ENCODE measurements at places on chromosomes 12 and 14. TPM values are rescaled to one million over a fixed set of nuclear protein-coding genes. Genes with fewer than 3 reads are reported as not detected.

DAAM1 gene
- total RNA-seq: 30.4 TPM

PPFIA2 gene
- 1.1 TPM for total RNA-seq

CD163 gene
- total RNA-seq: 0.77 TPM

VSX2 gene
- total RNA-seq: 0.16 TPM

MGP gene
- total RNA-seq: 0.96 TPM

GPR135 gene
- total RNA-seq: 1.6 TPM

SLC5A8 gene
- total RNA-seq: 0.07 TPM

UNC79 gene
- total RNA-seq: 2.4 TPM

ZNF410 gene
- total RNA-seq: 19.3 TPM

CD4 gene
- 2.7 TPM for total RNA-seq

PLEKHG7 gene
- total RNA-seq: not detected

FGD6 gene
- total RNA-seq: 24.2 TPM

DNA sequence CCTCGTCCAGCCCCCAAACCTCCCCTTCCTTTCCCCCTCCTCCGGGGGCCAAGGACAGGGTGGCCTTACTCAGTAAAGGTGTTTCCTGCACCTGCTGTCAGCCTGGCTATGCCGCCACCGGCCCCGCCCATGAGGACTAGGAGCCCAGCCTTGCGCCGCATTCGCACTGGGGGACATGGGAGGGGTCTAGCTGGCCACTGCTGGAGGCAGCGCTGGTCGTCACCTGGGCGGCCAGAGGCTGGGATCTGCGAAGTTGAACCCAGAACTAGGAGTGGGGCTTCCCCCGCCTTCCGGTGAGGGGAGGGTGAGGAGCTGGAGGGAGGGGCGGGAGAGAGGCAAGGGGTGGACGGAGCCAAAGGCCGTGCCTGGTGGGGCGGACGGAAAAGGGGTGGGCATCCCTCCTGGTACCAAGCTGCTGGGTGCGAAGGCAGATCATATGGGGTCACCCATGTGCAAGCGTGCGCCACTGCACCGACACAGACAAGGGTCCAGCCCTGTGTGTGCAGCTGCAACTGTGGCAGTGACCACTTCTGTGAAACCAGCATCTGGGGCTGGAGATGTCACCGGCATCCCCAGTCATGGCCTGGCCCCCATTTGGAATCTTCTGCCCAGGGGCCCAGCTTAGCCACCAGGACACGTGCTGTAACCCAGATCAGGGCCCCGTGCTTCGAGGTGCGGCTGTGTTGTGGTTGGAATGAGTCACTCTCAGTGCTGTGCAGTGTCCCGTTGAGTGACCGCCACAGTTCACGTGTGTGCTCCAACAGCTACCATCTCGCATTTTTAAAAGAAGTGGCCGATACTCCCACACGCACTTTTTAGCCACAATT lies 8.5 kb downstream of the AMN start:
- peak; percentile 71 for DNase-seq
- no peak overlapping the region for H3K27ac ChIP-seq
- H3K4me3 ChIP-seq: peak overlapping the region; percentile 49

DNA sequence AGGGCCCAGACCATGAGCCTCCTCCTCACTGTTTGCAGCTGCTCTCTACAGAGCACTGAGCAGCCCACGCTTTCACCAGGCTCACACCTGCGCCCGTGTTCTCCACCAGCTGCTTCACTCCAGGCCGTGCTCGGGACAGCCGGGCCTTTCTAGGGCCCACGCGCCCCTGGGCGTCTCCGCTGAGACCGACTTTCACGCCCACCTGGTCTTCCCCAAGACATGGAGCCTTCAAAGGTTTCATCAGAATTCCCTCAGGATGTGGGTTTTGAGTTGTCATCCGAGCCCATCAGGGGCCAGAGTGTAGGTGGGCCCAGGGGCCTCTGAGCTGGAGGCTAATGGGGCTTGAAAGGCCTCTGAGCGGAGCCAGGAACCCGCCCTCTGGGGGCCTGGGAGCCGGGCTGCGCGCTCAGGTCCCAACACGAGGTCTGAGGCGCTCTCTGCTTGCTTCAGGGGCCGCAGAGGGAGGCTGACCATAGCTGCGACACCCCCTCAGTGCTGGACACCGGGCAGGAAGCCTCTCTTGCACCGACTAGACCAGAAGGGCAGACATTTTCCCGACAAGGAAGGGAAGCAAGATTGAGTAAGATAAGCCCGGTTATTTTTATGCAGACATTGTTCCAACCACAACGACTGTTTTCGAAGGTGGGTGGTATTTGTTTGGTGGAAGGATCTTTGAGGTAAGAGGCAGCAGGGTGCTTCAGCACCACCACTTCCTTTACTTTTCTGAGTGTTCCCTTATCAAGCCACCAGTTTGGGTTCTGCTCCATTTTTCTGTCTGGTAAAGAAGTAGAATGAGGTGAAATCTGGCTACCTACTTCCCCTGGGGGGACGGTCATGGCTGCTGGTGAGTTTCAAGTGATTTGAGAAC lies 125.0 kb upstream of the FUT8 start:
- DNase-seq: no peak
- H3K4me1 ChIP-seq: peaks cover 24% of the 10 kb centered on the region
- H3K36me3 ChIP-seq: no peaks in the 10 kb centered on the region
- peaks cover 5% of the 10 kb centered on the region for H3K27me3 ChIP-seq

- H3K27me3 ChIP-seq: peaks cover 4% of the 10 kb centered on the region
- no peak for DNase-seq
- no peak overlapping the region for H3K27ac ChIP-seq
- peaks cover 61% of the 10 kb centered on the region for H3K36me3 ChIP-seq
- H3K4me1 ChIP-seq: peaks cover 13% of the 10 kb centered on the region
These were observed 3.8 kb upstream of the ACADS start for GRCh38 chr12:120721866-120722265.

DNA sequence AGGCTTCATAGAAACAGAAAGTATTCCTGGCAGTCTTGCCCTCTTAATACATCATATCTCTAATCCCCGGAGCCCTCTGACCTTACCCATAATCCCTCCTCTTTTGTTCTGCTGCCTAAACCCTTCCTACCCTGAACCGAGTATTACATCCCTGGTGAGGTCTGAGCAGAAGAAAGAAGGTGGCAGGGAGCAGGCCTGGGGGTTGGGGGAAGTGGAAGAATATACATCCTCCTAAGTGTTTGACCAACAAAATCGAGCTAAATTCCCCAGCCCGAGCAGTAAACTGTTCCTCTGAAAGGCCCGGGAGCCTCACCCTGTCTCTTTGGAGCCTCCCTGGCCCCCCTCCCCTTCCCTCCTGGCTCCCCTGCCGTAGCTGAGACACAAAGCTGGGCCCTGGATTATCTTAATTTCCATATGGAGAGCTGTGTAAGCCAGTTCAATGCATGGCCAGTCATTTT lies 192.6 kb upstream of the LHX5 start:
- no peak for DNase-seq
- H3K4me3 ChIP-seq: no peak overlapping the region
- H3K27ac ChIP-seq: no peak overlapping the region

- H3K4me3 ChIP-seq: no peak within 1 kb of the TSS
- H3K27ac ChIP-seq: no peak within 1 kb of the TSS
- H3K4me1 ChIP-seq: peaks cover 27% of the 10 kb centered on the region
- peak; percentile 16 for DNase-seq
- H3K36me3 ChIP-seq: no peaks in the 10 kb centered on the region
These were observed at the start of gene BIN2 for GRCh38 chr12:51323966-51324895. Gene BIN2 (minus strand): TSS chr12:51324174. CDS start chr12:51324102, 72 bp downstream.

GRCh38 chr12:15698377-15698871 lies 90.8 kb downstream of the EPS8 start:
- H3K4me1 ChIP-seq: peaks cover 5% of the 10 kb centered on the region
- H3K4me3 ChIP-seq: no peak overlapping the region
- H3K36me3 ChIP-seq: no peaks in the 10 kb centered on the region

GRCh38 chr12:116502989-116503496 lies 56.1 kb upstream of the MAP1LC3B2 start:
- H3K4me3 ChIP-seq: no peak overlapping the region
- no peak for DNase-seq
- no peaks in the 10 kb centered on the region for H3K36me3 ChIP-seq
- H3K27ac ChIP-seq: peak overlapping the region; percentile 53
- peaks cover 3% of the 10 kb centered on the region for H3K27me3 ChIP-seq

- peaks cover 12% of the 10 kb centered on the region for H3K4me1 ChIP-seq
- peak overlapping the region; percentile 42 for H3K27ac ChIP-seq
- H3K27me3 ChIP-seq: no peaks in the 10 kb centered on the region
- H3K4me3 ChIP-seq: no peak overlapping the region
- no peaks in the 10 kb centered on the region for H3K36me3 ChIP-seq
- DNase-seq: peak; percentile 69
These were observed 62.4 kb downstream of the GSC start for GRCh38 chr14:94707494-94707893.

DNA sequence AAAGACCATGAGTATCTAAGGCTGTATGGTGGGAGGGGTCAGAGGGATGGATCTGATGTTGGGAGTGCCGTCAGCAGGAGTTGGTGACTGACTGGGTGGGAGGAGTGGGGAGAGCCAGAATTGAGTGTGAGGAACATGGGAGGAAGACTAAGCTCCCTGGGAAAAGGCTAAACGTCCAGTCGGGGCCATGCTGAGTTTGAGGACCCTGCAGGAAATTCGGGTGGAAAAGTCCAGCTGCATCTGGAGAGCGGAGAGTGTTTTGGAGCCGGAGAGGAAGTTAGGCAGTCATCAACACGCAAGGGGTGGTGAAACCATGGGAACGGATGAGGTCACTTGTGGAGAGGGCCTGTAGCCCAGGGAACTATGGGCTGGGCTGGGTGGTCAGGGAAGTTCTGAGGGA lies 60.9 kb downstream of the ELK3 start:
- H3K27me3 ChIP-seq: no peaks in the 10 kb centered on the region
- no peak overlapping the region for H3K27ac ChIP-seq
- H3K4me3 ChIP-seq: no peak overlapping the region
- no peak for DNase-seq

DNA sequence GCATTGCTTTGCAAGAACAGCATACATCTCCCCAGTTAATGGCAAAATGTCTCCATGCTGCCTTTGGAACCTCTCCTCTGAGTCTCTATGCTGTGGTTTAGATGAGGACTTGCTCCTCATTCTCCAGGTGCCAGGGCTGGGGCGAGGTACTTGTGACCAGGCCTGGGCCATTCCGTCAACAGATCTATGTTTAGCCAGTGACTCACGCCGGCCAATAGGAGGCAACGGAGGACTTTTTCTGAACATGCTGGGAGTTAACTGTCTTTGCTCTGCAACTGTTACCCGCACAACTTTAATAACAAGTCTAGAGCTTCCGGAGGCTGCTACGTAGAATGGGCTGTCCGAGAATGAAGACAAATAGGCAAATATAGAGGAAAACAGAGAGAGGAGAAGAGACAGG lies 214.2 kb downstream of the GLT1D1 start:
- no peaks in the 10 kb centered on the region for H3K4me1 ChIP-seq
- no peak overlapping the region for H3K27ac ChIP-seq
- peaks cover 75% of the 10 kb centered on the region for H3K36me3 ChIP-seq
- H3K4me3 ChIP-seq: no peak overlapping the region

DNA sequence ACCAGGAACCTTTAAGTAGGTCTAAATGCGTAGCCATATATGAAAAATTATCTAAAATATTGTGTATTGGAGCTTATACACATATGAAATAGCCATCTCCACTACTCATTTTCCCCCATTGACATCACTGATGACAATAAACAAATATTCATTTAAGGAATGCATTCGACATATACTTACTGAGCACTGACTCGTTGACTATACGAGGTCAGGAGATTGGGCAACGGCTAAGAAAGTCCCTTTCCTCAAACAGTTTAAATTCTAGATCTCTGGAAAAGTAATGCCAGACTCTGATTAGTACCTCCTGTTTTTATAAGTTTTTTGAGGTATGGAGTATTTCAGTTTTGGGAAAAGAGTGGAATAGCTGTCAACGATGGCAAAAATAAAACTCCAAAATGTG lies 139.4 kb upstream of the DIO2 start:
- H3K4me1 ChIP-seq: no peaks in the 10 kb centered on the region
- no peaks in the 10 kb centered on the region for H3K36me3 ChIP-seq
- H3K27ac ChIP-seq: no peak overlapping the region
- H3K4me3 ChIP-seq: no peak overlapping the region

DNA sequence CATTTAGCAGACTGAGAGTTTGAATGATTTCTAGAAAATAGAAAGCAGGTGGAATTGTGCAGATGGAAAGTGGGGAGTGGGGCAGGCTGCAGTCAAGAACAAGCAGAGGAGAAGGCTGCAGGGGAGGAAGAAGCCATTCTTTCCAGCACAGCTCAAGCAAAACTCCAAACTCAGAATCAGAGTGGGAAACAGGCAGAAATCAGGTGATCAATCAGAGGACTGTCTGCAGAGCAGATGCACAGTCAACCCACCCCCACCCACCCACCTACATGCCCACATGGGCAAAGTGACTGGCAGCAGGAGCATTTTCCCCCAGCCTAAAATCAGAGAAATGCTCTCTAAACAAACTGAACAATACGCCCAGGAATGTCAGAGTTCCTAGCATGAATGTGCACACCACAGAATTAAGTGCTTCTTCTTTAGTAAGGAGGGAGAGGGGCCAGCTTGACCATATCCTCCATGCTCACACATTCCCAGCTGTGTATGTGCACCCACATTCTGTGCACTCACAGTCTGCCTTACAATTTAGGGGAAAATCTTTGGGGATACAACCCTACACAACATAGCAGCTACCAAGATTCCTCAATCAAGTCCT lies 194.1 kb upstream of the PLEKHA5 start:
- H3K27me3 ChIP-seq: no peaks in the 10 kb centered on the region
- peaks cover 6% of the 10 kb centered on the region for H3K36me3 ChIP-seq
- 0 out of 2 replicates have a peak overlapping the region, but pooled peaks have one; percentile 2 for H3K27ac ChIP-seq
- peaks cover 17% of the 10 kb centered on the region for H3K4me1 ChIP-seq

DNA sequence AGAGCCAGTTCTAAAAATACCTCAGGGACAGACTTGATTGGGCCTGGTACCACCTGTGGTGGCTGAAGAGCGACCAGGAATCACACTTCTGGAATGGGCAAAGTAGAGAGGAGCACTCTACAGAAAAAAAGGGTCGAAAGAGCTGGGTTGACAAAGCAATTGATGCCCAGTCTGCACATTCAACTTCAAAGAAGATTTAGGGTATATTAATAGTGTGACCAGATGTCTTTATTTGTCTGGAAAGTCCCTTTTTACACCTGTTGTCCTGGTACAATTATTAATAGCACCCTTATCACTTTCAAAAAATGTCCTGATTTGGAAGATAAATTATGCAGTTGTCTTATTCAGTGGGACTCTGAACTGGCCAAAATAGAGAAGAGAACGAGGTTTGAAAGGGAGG lies 137.5 kb downstream of the DYRK2 start:
- H3K27ac ChIP-seq: no peak overlapping the region
- peaks cover 11% of the 10 kb centered on the region for H3K4me1 ChIP-seq
- H3K4me3 ChIP-seq: no peak overlapping the region
- H3K27me3 ChIP-seq: no peaks in the 10 kb centered on the region

DNA sequence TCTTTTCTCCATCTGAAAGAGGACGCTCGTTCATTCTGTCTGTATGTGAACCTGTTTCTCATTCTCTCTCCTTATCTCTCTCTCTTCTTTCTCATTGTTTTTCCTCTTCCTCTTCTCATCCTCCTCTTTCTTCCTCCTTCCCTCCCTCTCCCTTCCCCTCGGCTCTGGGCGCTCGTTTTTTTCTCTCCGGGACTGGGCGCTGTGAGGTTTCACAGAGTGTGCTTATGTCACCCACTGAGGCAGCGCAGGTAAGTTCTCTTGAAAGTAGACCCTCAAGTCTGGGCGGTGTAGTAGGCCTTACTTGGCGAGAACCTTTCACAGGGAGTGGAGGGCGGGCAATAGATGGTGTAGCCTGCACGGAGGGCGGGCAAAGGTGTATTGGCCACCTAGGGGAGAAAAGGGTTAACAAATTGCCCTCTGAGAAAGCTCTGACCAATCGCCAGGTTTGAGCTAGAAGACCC lies 4.5 kb upstream of the SIX1 start:
- H3K36me3 ChIP-seq: no peaks in the 10 kb centered on the region
- H3K4me1 ChIP-seq: peaks cover 74% of the 10 kb centered on the region
- no peak for DNase-seq
- H3K27ac ChIP-seq: no peak overlapping the region
- peak overlapping the region; percentile 75 for H3K4me3 ChIP-seq

- H3K36me3 ChIP-seq: peaks cover 49% of the 10 kb centered on the region
- H3K27me3 ChIP-seq: no peaks in the 10 kb centered on the region
- H3K4me3 ChIP-seq: peak overlapping the region; percentile 98
These were observed 2.6 kb downstream of the DLGAP5 start for GRCh38 chr14:55188686-55189295.
